ENCODE measurements at places on chromosomes 13 and 19.

DNA sequence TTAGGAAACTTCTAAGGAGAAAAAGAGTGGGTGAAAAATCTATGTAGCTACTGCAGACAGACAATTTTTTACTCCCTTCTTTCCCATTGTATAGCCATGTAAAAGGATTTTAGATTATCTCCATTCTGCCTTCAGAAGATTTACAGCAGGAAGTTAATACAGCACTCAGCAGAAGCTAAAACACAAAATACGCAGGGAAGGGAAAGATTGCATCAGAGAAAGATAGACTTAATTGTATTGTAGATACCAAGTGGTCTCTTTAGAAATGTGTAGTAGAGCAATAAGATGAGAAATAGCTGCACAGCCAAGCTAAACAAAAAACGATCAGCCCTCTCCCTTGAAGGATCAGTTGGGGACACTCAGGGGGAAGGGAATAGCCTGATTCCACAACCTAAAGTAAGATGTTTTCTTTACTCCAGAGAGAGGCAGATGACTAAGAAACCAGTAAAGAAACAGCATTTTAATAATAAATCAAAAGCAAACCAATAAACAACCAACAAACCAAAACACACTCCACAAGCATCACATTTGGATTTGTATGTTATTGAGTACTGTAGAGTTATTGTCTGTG is 236.7 kb upstream of the SLITRK1 start:
- no peak for DNase-seq

DNA sequence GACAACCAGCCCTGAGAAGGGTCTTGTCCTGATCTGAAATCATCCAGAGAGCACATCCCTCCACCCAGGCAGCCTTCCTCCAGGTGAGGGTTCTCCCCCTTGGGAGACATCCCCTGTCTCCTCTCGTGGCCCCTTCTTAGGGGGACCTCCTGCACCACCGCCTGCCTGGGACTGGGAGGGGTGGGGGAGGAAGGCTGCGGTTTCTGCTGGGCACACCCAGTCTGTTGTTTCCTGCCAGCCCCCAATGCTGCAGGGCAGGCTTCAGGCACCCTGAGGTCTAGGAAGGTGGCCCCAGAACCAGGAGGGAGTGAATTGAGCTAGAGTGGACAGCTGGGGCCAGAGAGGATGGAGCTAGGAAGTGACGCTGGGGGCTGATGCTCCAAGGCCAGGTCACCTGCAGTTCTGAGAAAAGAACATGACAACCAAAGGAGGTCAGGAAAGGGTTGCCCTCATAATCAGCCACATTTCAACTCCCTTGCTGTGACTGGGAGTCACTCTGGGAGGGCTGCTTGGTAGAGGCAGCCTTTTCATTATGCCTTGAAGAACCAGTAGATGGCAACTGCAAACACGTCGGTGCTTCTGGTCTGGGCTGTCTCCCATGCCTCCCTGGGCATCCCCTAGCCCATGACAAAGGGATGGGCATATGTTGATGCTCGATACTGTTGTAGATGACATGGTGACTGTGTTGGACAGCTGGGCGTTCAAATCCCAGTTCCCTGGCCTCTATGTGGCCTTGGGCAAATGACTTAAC is 1.4 kb downstream of the ARHGEF18 start:
- DNase-seq: no peak

DNA sequence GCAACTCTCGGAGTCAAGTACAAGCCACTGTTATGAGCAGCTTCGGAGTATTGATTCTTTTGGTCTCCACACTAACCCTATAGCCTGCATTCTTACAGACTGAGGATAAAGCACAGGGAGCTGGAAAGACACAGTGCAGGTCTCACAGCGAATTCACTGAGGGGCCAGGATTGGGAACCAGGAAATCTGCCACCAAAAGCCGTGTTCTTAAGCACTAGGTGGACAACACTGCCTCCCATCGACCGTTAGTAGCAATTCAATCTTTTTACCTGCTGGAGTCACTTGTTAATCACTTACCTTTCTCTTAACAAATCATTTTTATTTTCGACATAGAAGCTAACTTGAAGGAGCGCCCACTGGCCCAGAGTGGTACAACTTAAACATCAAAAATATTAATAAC is 6.3 kb downstream of the PMIS2 start:
- DNase-seq: peak; percentile 55

- peak; percentile 46 for DNase-seq
These were observed 45.6 kb downstream of the ANKRD10 start for GRCh38 chr13:110869231-110869804.

DNA sequence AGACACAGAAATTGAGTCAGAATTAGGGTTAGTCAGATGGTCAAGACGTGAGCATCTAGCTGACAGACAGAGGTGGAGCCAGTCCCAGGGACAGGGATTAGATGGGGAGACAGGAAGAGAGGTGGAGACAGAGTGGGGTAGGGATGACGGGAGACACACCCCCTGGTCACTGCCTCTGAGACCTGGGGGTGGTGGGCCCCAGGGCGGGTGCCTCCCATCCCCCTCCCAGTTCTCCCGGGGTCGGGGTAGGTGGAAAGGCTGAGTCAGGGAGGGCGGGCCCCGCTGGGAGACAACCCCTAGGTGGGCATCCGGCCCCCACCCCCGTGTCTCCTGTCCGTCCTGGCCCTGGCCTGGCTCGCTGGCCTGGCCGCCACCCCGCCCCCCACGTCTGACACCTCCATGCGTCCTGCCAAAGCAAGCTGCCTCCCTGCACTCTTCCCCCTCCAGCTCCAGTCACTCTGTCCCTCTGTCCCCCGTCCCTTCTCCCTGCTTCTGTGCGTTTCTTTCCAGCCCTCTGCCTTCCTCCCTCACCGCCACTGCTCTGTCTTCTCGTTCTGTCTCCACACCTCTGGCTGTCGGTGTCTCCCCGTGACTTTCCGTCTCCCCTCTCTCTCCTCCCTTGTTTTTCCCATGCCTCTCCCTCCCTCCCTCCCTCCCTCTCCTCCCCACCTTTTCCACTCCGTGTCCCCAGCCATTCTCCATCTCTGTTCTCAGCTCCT is 15.1 kb downstream of the CCDC97 start:
- no peak for DNase-seq

- DNase-seq: no peak
These were observed 44.3 kb downstream of the ZMYM2 start for GRCh38 chr13:20002787-20003186.

- DNase-seq: no peak
These were observed 576 bp downstream of the APBA3 start for GRCh38 chr19:3760871-3761361.

- DNase-seq: no peak
These were observed 2.6 kb downstream of the MRPL54 start for GRCh38 chr19:3765121-3765520.

DNA sequence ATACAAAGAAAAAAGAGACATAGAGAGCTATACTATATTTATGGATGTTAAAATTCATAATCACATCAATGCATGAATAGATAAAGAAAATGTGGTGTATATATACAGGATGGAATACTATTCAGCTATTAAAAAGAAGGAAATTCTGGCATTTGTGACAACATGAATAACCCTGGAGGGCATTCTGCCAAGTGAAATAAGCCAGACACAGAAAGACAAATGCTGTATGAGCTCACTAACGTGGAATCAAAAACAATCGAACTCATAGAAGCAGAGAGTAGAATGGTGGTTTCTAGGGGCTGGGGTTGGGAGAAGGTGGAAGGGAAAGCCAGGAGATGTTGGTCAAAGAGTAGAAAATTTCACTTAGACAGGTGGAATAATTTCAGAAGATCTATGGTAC is 24.0 kb downstream of the UTP14C start:
- DNase-seq: no peak
